ENCODE measurements at places on chromosomes 5 and 9.

GRCh38 chr5:106854105-106854687 is 816.5 kb downstream of the EFNA5 start:
- DNase-seq, result no peak

DNA sequence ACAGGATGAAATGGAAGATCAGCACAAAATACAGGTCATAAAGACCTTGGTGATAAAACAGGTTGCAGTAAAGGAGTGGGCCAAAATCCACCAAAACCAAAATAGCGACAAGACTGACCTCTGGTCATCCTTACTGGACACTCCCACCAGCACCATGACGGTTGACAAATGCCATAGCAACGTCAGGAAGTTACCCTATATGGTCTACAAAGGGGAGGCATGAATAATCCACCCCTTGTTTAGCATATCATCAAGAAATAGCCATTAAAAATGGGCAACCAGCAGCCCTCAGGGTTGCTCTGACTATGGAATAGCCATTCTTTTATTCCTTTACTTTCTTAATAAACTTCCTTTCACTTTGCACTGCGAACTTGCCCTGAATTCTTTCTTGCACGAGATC is 6.0 kb upstream of the NDUFB6 start:
- no peak for DNase-seq

DNA sequence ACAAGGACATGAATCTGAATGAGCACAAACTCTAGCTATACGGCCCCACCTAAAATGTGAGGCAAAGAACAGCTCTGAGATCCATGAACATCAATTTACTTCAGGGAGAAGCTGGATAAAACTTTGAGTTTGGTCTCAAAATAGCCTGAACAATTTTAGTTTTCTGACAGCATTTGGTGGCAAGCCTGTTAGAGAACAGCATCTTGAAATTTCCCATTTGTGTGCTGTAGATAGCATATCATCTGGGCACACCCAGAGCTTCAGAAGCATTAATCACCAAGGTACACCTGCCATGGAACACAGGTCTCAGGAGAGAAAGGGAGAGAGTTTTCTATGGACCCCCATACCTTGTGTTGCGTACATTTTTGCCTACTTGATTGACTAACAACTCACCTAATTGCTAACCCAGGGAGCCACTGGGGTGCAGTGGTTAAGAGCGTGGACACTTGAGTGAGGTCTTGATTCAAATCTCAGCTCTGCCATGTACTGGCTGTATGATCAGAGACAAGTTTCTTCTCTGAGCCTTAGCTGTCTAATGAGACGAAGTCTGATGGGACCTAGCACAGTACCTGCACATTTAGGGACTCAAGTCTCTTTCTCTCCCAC is 264.9 kb downstream of the PIK3R1 start:
- no peak for DNase-seq

- DNase-seq, result no peak
Measured at GRCh38 chr5:135441350-135441831, 5.8 kb downstream of the DCANP1 start.

- DNase-seq, result no peak
Measured at GRCh38 chr9:92968081-92968480, 20.8 kb downstream of the FGD3 start.

DNA sequence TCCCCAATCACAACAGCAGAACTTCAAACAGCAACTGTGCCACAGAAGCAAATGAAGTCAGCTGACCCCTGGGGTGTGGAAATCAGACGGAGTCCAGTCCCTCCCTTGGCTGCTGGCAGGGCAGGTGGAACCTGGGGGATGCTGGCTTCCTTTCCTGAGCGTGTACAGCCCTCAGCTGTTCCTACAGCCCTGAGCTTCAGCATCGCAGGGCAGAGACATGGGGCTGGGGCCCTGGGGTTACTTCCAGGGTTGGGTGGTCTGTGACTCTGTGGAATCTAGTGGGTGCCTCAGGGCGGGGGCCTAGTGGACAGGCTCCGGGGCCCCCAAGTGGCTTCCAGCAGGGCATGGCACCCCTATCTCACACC is 7.3 kb upstream of the RXRA start:
- no peak for DNase-seq

DNA sequence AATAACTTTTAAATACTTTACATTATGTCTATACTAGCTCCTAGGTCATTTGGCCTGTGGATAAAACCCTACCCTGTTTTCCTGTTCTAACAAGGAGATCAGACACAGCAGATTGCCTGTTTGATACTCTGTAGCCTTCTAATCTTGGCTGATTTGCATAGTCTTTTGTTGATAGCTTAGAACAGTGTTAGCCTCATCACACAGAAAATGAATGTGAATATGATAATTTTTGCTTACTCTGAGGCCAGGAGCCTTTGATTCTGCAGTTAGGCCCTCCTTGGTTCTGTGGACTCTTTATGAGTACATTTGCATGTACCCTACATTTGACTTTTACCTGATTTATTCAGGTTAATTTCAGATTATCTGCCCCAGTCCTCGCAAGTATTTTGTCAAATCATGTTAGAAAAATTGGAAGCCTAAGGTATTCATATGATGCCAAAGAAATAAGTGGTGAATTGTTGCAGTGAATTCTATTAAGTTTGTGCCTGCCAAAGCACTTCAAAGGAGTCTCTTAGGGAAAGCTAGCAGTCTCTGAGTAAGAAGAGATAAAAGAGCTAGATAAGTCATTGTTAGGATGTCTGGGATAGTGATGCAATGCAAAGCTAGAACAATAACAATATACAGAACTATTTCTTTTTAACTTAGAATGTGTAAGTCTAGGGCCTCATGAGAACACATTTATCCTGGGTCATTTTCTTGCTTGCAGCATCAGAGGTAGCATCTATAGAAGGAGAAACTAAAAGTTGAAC is 56.4 kb downstream of the SCAMP1 start:
- no peak for DNase-seq

DNA sequence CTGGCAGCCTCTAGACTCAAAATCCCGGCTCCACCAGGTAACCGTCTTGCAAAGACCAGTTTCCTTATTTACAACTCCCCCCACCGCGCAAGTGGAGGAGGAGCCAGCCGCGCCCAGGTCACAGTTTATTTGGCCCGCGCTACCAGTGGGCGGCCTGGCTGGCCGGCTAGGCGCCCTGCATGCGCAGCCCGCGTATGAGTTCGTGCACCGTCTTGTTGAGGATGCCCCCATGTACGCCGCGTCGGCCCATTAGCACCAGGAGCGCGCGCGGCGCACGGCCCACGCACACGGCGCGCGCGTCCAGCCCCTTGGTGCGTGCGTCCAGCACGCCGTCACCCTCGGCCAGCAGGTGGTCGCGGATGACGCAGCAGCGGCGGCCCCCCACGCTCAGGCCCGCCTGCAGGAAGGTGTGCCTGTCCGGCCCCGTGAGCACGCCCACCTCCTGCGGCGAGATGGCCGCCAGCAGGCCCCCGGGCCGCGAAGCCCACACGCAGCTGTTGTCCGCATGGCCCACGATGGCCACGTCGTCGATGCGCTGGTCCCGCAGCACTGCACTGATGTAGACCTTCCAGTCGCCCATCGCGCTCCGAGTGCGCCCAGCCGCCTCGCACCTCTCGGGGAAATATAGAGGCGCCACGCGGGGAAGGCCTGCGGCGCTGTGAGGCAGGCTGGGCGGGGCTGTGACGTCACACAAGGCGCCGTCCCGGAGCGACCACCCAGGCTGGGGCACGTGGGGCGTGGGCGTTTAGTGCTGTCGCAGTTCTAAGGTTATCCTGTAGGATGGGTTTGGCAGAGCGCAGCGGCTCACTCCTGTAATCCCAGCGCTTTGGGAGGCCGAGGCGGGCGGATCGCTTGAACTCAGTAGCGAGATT is at the start of gene PFN3:
PFN3 (minus strand) TSS at position 665 of the 872 bp plus-strand sequence; CDS start at position 580, 85 bp downstream.
- no peak for DNase-seq

GRCh38 chr9:74645007-74645639 is 148.0 kb downstream of the RORB start:
- no peak for DNase-seq

GRCh38 chr9:130138171-130138653 is 34.0 kb upstream of the NCS1 start:
- DNase-seq, result no peak

GRCh38 chr9:89440548-89440947 is 57.4 kb downstream of the SEMA4D start:
- DNase-seq, result no peak

DNA sequence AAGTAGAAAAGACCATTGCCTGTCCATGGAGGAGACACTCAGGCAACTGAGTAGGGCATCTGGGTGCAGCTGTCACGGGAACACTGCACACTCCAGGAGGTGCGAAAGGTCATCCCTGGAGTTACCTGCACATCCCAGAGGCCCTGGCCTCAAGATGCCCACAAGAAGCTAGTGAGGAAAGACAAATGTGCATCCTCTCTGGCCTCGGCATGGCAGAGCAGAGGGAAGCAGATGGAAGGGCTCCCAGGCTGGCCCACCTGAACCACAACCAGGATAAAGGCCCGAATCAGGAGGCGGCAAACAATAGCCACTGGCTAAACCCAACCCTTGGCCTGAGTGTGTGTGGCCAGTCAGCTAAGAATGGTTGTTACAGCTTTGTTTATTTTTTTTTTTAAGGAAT is 231.7 kb downstream of the SYK start:
- DNase-seq, result no peak

- peak; percentile 66 for DNase-seq
Measured at GRCh38 chr9:136533775-136534157, 12.1 kb downstream of the NOTCH1 start.

GRCh38 chr5:96149546-96149945 is 187.9 kb upstream of the ELL2 start:
- no peak for DNase-seq

DNA sequence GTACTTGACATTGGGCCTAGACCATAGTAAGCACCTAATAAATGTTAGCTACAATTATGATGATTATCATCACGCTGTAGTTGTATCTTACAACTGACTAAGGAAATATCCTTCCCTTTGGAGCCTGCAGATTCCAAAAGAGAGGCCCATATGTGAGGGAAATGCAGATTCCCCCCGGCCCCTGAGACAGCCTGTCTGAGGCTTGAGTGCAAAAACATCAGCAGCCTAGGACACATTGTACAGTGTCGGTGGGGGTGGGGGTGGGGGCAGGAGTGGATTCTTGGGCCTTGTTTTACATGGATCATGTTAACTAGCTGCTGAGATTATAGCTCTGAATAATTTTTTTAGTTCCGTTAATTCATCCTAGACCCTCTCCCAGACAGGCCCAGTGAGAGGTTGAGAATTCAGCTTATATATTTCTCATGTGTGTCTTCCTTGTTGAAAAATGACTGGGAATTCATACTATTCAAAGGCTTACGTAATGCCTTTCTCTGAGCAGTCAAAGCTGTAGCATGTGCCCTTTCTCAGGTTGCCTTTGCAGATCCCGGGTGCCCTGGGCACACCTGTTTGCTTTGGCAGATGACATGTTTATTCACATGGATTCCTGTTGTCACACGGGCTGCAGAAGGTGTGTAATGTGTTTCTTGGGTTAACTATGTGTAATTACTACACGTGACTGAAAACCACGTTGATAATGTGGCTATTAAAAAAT is 262.8 kb downstream of the NR3C1 start:
- DNase-seq, result no peak

- no peak for DNase-seq
Measured at GRCh38 chr9:21974722-21975409, 19.3 kb downstream of the CDKN2A start.

GRCh38 chr5:40796487-40796889 is 1.7 kb downstream of the PRKAA1 start:
- DNase-seq, result no peak

- DNase-seq, result no peak
Measured at GRCh38 chr5:64595031-64595855, 89.4 kb downstream of the RGS7BP start.

GRCh38 chr9:133582501-133583045 is 26.6 kb downstream of the FAM163B start:
- no peak for DNase-seq

All from activated gamma-delta T cell treated with Interleukin-2 at 50 U/mL for 16 hours (primary cell).